ENCODE measurements at places on chromosomes 12 and 14.

DNA sequence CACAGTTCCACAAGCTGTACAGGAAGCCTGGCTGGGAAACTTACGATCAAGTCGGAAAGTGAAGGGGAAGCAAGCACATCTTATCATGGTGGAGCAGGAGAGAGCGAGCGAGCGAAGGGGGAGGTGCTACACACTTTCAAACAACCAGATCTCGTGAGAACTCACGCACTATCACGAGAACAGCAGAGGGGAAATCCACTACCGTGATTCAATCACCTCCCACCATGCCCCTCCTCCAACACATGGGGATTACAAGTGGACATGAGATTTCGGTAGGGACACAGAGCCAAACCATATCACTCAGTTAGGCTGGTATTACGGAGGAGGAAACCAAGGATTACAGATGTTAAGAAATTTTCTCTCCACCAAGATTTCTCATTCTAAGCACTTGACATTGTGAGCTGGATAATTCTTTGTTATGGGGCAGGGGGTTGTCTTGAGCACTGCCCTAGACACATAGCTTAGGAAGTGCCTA, 262.0 kb upstream of the G2E3 start:
- DNase-seq: no peak

GRCh38 chr12:15823360-15824128, 34.4 kb upstream of the EPS8 start:
- no peak for DNase-seq

GRCh38 chr12:131116468-131117117, 162.9 kb downstream of the ADGRD1 start:
- peak; percentile 5 for DNase-seq

DNA sequence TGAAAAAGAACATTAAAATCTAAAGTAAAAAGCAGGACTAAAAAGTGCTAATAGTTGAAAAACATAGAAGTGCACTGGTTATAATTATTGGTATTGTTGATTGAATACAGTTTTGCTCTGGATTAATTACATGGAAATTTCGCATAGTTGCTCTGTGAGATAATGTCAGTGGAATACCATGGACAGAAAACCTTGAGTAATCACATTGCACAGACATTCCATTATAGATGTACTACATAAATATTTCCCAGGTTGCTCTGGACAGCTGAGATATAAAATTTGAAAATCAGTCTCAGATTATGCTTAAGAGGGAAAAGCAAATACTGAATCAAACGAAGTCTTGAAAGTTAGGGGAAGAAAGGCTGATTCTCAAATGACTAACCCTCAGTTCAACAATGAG, 439.3 kb upstream of the FLRT2 start:
- DNase-seq: peak; percentile 61

- DNase-seq: no peak
Measured at GRCh38 chr12:108455706-108456105, 59.4 kb upstream of the FICD start.

DNA sequence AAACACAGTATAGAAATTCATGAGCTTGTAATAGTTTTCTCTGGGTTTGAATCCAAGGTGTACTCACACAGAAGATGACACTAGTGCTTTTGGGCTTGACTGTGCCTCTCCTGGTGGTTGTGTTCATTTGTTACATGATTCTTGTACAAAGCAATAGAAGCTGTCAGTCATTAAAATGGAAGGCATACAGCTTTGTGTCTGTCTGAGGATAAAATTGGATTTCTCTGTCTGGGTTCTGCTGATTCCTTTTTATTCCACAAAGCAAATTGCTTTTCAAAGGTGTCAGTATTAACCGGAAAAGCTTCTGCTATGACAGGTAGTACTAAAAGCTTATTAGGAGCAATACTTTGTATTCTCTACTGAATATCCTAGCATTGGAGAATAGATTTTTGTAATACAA, 361.2 kb downstream of the SLC6A15 start:
- no peak for DNase-seq

DNA sequence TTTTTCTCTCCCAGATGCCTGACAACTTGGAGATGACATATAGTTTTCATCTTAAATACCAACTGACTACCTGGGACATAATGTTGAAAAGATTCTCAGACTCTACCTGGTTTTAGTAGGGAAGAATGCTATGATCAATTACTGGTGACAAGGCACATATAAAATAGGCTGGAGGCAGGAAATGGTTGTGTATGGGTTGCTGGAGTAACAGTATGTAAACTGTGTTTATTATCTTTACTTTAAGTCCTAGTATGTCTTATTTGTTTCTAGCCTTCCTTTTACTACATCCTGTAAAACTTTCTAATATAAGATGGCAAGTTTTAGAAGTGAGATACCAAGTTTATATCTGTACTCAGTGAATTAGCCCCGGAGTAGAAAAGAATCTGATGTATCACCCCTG, 98.1 kb downstream of the NUBPL start:
- no peak for DNase-seq

GRCh38 chr12:114397978-114398881, 7.7 kb downstream of the TBX5 start:
- DNase-seq: no peak

DNA sequence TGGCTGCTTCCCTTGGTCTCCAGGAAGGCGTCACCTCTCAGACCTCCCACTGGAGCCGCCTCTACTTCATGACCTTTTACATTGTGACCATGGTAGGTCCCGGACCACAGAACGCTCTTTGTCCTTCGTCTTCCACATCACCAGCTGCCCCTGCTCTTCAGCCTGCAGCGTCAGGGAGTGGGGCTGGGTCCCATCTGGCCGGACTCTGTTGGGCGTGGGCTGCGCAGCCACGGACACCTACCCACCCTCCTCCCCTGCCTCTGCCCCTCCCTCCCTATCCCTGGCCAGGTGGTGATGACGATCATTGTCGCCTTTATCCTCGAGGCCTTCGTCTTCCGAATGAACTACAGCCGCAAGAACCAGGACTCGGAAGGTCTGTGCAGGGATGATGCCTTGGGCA, 43.3 kb downstream of the SLC8B1 start:
- no peak for DNase-seq

- DNase-seq: no peak
Measured at GRCh38 chr14:69797573-69798338, 715 bp upstream of the SLC10A1 start.

DNA sequence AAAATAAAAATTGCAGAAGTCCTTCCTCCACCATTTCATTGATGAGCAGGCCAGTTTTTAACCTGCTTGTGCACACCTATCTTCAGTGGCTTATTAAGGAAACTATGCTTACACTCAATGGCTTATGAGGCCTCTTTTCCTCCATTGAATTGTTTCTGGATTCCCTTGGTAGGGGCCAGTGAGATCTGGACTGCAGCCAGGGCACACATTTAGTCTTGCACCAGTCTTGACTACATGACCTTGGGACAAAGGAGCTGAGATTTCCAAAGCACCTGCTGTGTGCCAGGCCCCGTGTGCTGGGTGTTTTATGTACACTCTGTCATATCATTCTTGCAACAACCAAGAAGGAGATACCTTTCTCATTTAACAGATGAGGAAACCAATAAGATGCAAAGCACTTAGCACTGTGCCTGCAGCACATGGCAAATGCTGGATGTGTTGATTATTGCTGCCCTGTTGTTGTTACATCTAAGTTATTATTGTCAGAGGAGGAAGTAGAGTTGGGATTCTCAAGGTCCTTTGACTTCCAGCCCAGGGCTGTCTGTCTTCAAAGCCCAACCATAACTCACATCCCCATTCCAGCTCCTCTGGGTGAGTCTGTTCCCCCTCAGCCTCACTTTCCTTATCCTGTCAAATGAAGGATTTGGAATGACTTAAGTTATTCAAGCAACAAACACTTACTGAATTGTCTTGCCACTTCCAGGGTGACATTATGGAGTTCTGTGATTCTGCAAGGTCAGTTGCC, 31.6 kb upstream of the RIN3 start:
- no peak for DNase-seq

DNA sequence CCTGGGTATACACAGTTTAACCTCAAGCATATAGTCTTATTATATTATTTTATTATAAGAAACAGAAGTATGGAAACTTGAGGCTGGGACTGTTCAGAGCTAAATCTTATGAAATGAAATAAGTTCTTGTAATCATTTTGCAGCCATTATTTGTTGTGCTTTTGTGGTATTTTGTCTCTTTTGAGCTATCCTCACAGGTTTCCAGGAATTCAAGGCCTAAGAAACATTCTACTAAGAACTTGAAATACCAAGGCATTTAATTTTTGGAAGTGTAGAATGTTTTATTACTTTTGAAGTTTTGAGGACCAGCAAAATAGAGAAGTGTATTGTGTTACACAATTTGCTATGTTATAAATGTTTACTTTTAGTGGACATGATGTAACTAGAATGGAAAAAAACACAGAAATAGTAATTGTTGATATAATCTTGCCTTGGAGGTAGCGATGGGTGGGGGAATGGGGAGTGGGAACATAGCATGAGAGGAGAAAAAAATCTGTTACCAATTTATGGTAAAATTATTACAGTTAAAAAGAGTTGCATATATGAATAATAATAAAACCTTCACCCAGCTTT, 81.7 kb downstream of the CRADD start:
- DNase-seq: peak; percentile 40

DNA sequence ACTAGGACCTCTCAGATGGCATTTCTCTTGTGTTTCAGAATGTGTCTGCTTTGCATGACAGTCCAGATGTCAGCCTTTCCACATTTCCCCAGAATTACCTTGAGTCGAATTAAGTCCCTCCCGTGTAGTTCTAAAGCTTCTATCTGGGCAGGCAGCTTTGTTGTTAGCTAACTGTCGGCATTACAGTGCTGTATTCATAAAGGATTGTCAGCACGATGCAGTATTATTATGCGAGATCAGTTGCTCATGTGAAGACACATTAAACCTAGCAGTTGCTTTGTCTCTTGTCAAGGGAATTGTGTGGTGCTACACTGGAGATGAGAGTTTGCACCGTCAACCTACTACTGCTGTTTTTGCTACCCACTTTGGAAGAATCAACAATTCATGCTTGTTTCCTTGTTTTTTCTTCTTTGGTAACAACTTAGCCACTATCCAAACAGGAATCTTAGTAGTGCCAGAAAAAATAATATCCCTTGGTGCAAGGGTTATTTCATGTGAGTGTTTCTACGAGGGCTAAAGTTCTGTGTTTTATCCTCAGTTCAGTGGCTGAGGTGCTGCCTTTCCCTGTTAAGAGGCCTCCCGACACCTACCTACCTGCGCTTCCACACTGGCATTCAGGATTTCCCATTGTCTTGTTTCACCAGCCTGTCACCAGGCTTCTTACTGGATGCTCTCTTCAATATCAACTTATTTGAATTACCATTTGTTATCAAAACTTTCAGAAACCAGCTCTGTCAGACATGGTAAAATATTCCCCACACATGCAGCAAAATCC, 297.9 kb upstream of the G2E3 start:
- DNase-seq: no peak

- peak; percentile 42 for DNase-seq
Measured at GRCh38 chr14:68470361-68470760, 322.5 kb downstream of the ZFP36L1 start.

DNA sequence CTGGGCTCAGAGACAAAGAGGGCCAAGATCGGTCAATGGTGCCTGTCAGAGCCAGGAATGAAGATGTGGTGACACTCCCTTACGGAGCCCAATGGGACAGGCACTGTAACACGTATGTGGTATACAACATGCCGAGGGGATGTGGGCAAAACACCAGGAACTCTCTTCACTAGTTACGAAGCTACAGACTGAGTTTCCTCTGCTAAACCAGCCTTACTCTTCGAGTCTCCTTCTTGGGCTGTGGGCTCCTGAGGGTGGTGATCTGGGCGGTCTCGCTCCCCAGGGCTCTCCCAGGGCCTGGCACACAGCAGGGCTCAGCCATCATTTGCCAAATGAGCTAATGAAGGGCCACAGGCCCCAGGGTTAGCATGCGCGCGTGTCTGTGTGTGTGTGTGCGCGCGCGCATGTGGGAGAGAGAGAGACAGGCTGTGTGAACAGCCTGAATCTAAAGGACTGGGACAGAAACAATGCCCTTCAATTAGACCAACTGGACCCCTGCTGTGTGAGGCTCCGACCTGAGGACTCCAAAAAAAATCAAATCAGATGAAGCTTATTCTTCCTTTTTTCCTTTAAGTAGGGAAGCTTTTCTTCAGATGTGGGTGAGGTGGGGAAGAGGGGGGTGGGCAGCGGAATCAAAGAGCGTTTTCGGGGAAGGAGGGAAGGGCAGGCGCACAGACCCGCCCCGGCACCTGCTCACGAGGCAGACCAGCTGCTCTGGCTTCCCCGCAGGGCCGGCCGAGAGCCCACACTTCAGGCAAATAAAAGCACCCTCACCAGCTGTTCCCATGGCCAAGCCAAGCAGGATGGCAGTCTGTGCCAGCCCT, 42.5 kb downstream of the CCDC88C start:
- no peak for DNase-seq

DNA sequence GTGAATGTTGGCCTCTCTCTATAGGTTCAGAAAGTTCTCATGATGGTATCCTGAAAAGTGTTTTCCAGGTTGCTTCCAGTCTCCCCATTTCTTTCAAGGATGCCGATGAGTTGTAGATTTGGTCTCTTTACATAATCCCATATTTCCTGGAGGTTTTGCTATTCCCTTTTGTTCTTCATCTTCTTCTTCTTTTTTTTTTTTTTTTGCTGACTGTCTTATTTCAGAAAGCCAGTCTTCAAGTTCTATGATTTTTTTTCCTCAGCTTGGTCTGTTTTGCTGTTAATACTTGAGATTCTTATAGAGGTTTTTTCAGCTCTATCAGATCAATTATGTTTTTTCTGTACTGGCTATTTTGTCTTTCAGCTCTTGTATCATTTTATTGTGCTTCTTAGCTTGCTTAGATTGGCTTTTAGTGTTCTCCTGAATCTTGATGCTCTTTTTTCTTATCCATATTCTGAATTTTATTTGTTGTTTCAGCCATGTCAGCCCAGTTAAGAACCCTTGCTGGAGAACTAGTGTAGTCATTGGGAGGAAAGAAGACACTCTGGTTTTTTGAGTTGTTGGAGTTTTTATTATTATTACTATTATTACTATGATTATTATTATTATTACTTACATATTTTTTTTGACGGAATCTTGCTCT, 124.4 kb downstream of the FUT8 start:
- no peak for DNase-seq

GRCh38 chr14:99568567-99569560, 35.1 kb downstream of the CCDC85C start:
- DNase-seq: peak; percentile 32

DNA sequence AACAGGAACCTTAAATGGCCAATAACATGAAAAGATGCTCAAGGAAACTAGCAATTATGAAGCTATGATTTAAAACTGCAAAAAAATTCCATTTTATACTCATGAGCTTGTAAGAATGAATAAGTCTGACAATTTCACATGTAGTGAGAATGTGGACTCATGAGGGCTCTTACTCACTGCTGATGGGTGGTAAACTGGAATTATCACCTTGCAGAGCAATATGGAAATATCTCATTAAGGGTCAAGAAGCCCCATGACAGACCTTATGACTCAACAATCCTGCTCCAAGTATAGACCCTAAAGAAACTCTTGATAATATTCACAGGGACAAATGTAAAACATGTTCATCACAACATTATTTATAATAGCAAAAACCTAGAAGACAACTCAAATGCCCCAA, 23.5 kb upstream of the SMAGP start:
- DNase-seq: no peak

- DNase-seq: no peak
Measured at GRCh38 chr12:10158406-10158805, 13.5 kb downstream of the OLR1 start.

Measured in adipocyte (in vitro differentiated cells).